ENCODE measurements at places on chromosomes 7 and 10.

GRCh38 chr10:61763778-61764177 is 101.0 kb downstream of the CABCOCO1 start:
- no peak for DNase-seq

- no peak for DNase-seq
Observed at GRCh38 chr7:159125104-159125954, 19.3 kb downstream of the VIPR2 start.

- DNase-seq: no peak
Observed at GRCh38 chr7:152876749-152877148, 117.2 kb downstream of the ACTR3B start.

- no peak for DNase-seq
Observed at GRCh38 chr10:84101042-84101441, 38.3 kb upstream of the GHITM start.

- DNase-seq: no peak
Observed at GRCh38 chr7:155520114-155520513, 26.2 kb downstream of the CNPY1 start.

DNA sequence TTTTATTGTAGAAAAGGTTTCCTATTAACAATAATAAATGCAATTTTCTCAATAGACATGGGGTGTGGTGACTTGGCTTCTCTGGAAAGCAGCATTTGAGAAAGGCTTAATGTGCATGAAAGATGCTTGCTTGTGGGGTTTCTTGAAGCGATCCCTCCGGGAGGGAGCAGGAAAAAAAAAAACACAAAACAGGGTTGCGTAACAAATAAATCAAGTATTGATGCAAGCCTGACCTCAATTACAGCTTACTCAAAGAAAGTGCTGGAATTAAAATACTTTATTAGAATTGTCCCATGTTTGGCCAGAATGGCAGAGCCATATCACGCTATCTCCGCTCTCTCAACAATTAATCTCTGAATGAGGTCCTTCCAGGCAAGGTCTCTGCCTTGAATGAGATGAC is 1612.5 kb downstream of the REEP3 start:
- DNase-seq: no peak

- DNase-seq: no peak
Observed at GRCh38 chr7:8618441-8619070, 185.1 kb downstream of the NXPH1 start.

DNA sequence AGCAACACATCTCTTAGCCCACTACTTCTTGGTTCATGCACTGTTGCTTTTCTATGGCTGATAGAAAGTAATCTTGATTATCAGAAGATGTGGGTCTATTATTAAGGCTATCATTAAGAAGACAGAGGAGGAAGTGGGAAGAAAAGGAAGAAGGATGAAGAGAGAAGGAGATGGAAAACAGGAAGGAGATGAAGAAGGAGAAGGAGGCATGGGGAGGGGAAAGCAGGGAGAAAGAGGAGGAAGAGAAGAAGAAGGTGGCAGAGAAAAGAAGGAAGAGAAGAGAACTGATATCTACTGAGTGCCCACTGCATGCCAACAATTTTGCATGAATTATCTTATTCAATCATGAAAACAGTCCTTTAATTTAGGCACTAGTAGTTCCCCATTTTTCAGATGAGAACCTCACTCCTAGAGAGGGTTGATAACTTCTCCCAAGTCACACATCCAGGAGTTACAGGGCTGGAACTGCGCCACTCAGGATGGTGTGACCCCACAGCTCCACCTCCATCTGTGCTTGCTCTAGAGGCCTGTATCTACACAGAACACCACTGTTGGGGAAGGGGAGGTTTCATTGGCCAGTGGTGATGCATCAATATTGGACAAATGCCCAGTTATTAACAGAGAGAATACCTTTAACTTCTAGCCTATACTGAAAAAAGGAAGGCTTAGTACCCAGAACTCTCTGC is 147.4 kb downstream of the CXCL12 start:
- DNase-seq: no peak

DNA sequence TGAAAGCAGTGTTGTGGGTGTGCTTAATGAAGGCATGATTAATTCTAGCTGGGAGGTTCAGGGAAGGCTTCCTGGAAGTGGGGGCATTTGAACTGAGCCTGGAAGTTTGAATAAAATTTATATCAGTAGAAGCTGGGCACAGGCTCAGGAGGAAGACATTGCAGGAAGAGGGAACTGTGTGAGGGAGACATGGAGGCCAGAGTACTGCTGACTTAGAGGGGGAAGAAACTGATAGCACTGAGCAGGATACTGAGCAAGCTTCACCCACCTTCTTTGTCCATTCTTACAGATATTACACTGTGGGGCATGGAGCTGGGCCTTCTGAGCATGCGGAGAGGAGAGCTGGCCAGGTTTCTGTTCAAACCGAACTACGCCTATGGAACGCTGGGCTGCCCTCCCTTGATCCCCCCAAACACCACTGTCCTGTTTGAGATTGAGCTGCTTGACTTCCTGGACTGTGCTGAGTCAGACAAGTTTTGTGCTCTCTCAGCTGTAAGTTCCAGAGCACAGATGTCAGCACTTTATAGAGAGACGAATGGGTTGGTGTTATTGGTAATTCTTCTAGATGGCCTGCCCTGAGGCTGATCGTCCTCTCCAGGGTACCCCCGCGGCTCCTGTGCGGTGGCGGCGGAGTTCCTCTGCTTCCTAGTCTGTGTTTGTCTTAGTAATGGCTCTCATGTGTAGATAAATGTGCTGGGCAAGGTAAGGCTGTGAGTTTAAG is 2.1 kb downstream of the FKBP6 start:
- no peak for DNase-seq

DNA sequence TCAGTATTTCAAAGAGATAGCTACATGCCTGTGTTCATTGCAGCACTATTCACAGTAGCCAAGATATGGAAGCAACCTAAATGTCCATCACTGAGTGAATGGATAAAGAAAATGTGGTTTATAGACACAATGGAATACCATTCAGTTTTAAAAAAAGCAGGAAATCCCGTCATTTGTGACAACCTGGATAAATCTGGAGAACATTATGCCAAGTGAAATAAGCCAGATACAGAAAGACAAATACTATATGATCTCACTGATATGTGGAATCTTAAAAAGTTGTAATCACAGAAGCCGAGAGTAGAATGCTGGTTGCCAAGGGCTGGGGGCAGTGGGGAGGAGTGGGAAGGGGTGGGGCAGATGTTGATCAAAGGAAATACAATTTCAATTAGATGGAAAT is 235.8 kb upstream of the IGFBP3 start:
- DNase-seq: no peak

DNA sequence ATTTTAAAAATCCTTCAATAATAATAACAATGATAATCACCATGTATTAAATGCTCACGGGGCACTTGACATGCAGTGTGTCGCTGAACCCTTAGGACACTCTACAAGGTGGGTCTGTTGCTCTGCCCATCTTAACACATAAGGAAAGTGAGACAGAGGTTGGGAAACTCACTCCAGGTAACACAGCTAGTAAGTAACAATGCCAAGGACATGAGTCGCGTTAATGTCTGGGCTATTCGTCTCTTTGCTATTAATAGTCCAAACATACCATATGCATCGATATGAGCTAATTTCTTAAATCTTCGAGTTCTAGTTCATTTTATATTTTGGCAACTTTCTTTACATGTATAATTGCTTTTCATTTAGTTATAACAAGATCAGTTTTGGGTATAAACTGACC is 79.5 kb downstream of the BEND7 start:
- no peak for DNase-seq

DNA sequence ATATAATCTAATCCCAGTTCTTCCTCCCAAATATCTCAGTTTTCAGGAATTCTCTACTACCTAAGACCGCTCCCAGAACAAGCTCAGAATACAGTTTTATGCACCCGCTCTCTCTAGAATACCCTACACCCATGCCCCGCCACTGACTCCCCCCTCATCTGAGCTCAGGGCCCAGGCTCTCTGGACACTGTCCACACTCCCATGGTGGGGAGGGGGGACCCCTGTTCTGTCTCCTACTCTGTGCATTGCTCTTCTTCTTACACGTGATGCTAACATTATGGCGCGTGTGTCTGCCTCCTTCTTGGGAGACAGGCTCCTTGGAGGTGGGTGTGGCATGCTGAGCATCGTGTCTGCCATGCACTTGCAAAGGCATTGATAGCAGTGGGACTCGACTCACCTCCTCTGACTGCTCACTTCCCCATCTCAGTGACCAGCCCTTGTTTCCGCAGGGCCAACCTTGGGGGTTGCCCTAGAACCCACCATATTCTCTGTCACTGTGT is 127.9 kb downstream of the TCERG1L start:
- no peak for DNase-seq

- DNase-seq: peak; percentile 80
Observed at GRCh38 chr10:30002426-30003266, 56.7 kb downstream of the JCAD start.

- no peak for DNase-seq
Observed at GRCh38 chr10:70084189-70084588, 31.5 kb downstream of the MACROH2A2 start.

DNA sequence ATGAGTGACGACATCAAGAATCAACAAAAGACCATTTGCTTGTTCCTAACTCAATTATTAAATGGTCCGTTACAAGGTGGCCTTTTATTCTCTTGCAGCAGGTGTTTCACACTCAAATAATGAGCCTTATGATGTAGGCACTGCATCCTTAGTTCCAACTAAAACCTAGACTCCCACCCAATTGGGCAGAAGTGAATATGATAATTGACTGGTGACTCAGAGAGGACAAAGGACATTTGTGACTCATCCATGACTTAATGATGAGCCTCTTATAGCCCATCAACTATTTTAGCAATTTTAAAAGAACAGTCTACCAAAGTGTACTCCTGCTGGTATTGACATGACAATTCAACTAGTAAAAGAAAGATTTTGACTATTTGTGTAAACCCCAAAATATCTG is 1027.8 kb upstream of the PHF14 start:
- no peak for DNase-seq

GRCh38 chr10:78755063-78755701 is 313.6 kb upstream of the ZMIZ1 start:
- no peak for DNase-seq

GRCh38 chr7:29234438-29234837 is 39.9 kb downstream of the CHN2 start:
- DNase-seq: no peak

- peak; percentile 62 for DNase-seq
Observed at GRCh38 chr7:131325179-131325840, 2.4 kb upstream of the MKLN1 start.

GRCh38 chr7:3998060-3998459 is 684.0 kb upstream of the FOXK1 start:
- DNase-seq: no peak

DNA sequence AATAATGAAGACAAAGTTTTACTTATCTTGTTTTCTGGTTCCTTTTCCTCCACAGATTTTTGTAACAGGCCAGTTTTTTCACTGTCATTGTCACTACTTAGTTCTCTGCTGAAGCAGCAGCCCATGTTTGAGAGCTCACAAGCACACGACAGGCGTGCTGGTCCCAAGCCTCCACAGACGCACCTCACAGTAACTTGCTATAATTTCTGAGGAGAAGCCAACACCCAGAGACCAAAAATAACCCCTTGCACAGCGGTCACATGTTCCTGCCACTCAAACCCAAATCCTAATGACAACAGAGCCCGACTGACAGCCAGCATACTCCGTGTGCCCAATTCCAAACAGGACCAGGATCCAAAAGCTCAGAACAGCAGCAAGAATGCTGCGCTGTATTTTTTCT is 58.5 kb downstream of the LARP4B start:
- DNase-seq: no peak

- no peak for DNase-seq
Observed at GRCh38 chr7:79461660-79462059, 8.2 kb upstream of the MAGI2 start.

DNA sequence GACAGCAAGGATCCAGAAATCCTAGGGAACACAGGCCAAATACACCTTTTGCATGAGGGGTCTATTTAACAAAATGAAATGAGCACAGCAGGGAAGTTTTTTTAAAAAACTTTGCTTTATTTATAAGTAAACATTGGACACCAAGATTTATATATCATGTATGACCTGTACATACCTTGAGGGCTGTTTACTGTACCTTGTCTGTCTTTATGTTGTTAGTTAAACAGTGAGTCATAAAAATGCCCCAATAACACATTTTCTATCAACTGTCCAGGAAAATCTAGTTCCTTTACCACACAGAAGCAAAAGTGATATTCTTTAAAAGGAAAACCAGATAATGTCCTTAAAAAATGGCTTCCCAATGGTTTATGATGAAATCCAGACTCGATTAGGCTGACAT is 45.1 kb upstream of the AGR3 start:
- DNase-seq: no peak

DNA sequence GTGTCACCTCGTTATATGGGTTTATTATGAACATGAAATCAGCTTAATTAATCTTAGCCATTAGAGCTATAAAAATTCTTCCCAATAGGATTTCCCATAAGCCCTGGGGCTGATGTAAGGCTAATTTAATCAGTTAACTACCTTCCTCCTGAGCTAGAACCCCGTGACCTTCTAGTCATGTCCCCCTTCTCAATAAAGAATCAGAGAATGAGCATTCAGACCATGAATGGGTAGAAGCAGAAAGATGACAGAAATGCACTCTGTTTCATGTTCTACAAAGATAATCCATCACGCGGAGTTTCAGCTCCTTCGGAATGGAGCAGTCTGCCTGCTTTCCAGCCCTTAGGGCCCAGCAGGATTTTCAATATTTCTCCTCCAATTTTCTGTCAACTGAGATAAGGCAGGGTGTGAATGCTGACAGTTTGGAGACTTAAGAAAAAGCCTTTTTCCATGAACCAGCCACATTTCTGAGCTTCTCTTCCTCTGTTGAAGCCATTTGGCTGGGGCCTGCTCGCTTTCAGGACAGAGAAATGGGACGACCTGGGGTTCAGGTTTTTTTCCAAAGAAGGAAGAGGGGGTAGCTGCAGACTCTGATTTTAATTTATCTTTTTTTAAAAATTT is 211.0 kb downstream of the NEBL start:
- DNase-seq: no peak

GRCh38 chr10:97744405-97745035 is 7.6 kb downstream of the ZFYVE27 start:
- no peak for DNase-seq

GRCh38 chr10:80196950-80197315 is 8.4 kb downstream of the ANXA11 start:
- DNase-seq: no peak

DNA sequence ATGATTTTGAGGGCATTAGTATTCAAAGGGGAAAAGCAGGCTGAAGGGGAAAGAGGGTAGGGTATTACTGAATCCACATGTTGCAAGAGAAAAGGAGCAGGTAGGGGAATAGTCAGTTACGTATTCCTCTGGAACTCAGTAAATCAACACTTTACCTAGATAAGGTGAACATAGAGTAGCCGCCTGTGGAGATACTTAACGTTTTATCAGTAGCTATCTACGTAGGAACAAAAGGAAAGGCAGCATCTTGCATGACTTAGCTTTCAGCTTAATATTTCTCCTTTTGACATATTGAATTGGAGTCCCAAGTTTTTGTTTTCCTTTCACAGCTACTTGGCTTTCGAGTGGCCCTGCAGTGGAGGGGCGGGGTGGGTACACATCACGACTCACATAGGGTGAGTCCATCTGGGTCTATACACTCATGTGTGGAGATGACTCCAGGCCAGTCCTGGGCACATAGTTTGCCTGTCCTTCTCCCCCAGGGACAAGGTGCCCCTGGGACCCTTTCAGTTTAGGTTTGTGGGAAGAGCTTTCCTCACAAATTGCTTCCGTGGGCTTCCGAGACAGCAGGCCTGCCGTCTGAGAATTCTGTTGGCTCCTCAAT is 48.1 kb downstream of the CCNY start:
- no peak for DNase-seq

GRCh38 chr7:127909424-127910152 is 121.6 kb downstream of the LRRC4 start:
- DNase-seq: no peak

- peak; percentile 94 for DNase-seq
Observed at GRCh38 chr7:8125680-8126444, 136.1 kb downstream of the ICA1 start.

GRCh38 chr10:70048030-70048723 is 4.5 kb upstream of the MACROH2A2 start:
- no peak for DNase-seq
